ENCODE measurements at places on chromosomes 7 and 10. TPM values are rescaled to one million over a fixed set of nuclear protein-coding genes. Genes with fewer than 3 reads are reported as not detected.

AKR1C4 gene
- not detected for total RNA-seq

SHOC2 gene
- 130 TPM for total RNA-seq

GOLGA7B gene
- not detected for total RNA-seq

CPEB3 gene
- 5.0 TPM for total RNA-seq

STEAP1 gene
- not detected for total RNA-seq
